ENCODE measurements at places on chromosomes 5 and 9. TPM values are rescaled to one million over a fixed set of nuclear protein-coding genes. Genes with fewer than 3 reads are reported as not detected.
A peak's percentile ranks its signal among the peaks of the same experiment; 100 is the strongest.

GRCh38 chr5:58459146-58460001, 512 bp downstream of the PLK2 start:
- H3K27me3 ChIP-seq, result peaks cover 2% of the 10 kb centered on the region
- DNase-seq, result peak; percentile 42
- peaks cover 34% of the 10 kb centered on the region for H3K4me1 ChIP-seq
- peak overlapping the region; percentile 85 for H3K4me3 ChIP-seq
- no peak overlapping the region for H3K27ac ChIP-seq

SPARC gene
- 358 TPM for total RNA-seq

DNA sequence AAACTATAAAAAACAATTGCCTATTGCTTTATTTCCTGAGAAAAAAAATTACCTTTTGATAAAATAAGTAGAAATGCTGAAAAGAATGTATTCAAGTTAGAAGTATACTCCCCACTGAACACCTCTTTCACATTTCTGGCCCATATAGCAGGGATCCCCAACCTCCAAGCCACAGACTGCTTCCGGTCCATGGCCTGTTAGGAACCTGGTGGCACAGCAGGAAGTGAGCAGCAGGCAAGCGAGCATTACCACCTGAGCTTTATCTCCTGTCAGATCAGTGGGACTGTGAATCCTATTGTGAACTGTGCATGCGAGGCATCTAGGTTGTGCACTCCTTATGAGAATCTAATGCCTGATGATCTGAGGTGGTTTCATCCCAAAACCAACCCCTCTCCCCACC, 563.9 kb downstream of the RAB3C start:
- H3K27ac ChIP-seq, result no peak overlapping the region
- no peak for DNase-seq
- H3K27me3 ChIP-seq, result peaks cover 7% of the 10 kb centered on the region

C9orf50 gene
- total RNA-seq, result 0.11 TPM

DNA sequence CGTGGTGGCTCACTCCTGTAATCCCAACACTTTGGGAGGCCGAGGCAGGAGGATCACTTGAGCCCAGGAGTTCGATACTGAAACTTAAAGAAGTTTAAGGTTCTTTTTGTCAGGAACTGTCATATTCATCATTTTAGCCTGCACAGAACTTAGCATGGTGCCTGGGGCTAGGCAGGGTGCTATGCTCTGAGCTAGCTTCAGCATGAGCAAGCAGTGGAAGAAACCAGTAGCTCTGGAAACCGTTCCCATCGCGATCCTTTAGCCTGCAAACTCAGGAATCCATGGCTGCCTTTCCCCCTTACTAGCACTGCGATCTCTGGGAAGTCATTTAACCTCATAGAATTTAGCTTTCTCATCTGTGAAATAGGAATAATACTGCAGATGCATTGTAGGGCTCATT, 80.4 kb downstream of the PTCH1 start:
- peaks cover 9% of the 10 kb centered on the region for H3K4me1 ChIP-seq
- DNase-seq, result no peak

HAVCR1 gene
- not detected for total RNA-seq

- H3K36me3 ChIP-seq, result no peaks in the 10 kb centered on the region
- H3K27me3 ChIP-seq, result peaks cover 13% of the 10 kb centered on the region
- no peaks in the 10 kb centered on the region for H3K4me1 ChIP-seq
- no peak overlapping the region for H3K4me3 ChIP-seq
- DNase-seq, result no peak
These were observed 77.8 kb downstream of the BOD1 start for GRCh38 chr5:173538654-173539053.

CATSPER3 gene
- 0.44 TPM for total RNA-seq

OSMR gene
- total RNA-seq, result 2.5 TPM

- no peak for DNase-seq
- no peak overlapping the region for H3K4me3 ChIP-seq
- no peaks in the 10 kb centered on the region for H3K4me1 ChIP-seq
- H3K27ac ChIP-seq, result no peak overlapping the region
- H3K36me3 ChIP-seq, result peaks cover 11% of the 10 kb centered on the region
These were observed 18.6 kb upstream of the KDM4C start for GRCh38 chr9:6739218-6739617.

DNA sequence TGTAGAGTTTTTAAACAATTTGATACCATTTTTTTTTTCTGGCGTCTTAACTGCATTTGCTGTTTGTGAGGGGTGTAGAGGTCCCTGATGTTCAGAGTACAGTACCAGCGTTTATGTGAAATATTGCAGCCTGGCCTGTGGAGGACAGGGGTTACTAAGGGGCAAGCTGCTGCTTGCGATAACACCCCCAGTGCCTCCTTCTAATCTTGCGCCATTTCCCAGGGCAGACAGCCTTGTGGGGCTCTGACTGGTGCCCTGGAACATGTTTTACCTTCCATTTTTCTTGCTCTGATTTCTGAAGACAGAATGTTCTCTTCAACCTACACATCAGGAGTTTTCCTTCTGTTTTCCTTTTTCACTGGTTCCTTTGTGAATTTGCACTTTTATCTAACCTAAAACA, 142.9 kb downstream of the DOCK8 start:
- H3K27ac ChIP-seq, result 0 out of 2 replicates have a peak overlapping the region, but pooled peaks have one; percentile 21
- DNase-seq, result no peak
- H3K36me3 ChIP-seq, result no peaks in the 10 kb centered on the region
- H3K27me3 ChIP-seq, result no peaks in the 10 kb centered on the region
- H3K4me3 ChIP-seq, result no peak overlapping the region

GRCh38 chr5:3862906-3863305, 267.3 kb downstream of the IRX1 start:
- no peak for DNase-seq
- no peaks in the 10 kb centered on the region for H3K27me3 ChIP-seq
- H3K27ac ChIP-seq, result no peak overlapping the region
- H3K36me3 ChIP-seq, result no peaks in the 10 kb centered on the region
- no peak overlapping the region for H3K4me3 ChIP-seq

SLC25A2 gene
- 0.24 TPM for total RNA-seq

PGM5 gene
- total RNA-seq, result 0.16 TPM

ANKRD31 gene
- 0.09 TPM for total RNA-seq

Measured in WTC11 (cell line).